GM06990 (cell line): ENCODE measurements at places on chromosomes 5 and 9.

DNA sequence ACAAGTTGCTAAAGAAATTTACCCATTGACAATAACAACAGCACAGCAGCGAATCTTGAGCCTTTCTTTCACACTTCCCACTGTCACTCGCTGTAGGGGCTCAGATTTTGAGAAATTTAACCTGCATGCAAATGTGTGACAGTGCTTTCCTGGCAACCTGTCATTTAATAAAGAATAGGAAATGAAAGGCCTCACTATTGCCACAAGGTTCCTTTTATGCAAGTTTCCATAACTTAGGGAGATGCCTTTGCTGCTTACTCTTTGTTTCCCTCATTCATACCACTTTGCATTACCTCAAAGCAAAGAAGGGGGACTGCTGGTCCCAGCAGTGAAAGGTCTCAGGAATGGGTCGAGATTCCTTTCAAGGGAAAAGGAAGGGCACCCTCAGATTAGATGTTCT, 49.5 kb downstream of the PTCD2 start:
- DNase-seq: no peak

- no peak for DNase-seq
Observed at GRCh38 chr5:14767053-14767452, 102.5 kb downstream of the OTULIN start.

- DNase-seq: no peak
Observed at GRCh38 chr5:77022511-77023417, 7.4 kb upstream of the AGGF1 start.

DNA sequence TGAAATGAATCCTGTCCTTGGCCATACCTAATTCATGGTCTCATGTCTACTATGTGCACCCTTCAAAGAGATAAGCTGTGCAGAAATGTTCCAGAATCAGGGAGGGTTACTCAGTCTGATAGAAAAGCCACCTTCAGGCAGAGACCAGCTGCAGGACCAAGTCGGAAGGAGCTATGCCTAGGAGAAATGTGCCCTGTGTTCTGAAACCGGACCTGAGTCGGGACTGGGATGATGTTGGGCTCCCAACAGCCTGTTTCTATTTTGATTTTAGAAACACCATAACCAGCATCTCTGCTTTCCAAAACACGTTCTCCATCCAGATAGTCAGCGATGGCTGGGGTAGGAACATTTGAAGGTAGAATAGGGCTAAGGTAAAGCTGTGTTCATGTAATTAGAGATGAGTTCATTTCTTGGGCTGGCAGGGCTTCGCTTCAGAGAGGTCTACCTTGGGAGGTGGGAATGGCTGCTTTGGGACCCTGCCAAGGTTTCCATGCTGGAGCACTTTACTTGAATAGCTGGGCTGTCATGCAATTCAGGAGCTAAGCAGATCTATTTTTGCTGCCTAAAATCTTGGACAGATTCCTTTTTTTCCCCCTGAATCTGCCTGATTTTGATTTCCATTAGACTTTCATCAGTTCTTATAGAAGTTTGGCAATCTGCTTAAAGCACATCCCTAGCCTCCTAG, 2.8 kb downstream of the ADCY2 start:
- no peak for DNase-seq

GRCh38 chr5:109345699-109346098, 64.1 kb downstream of the PJA2 start:
- DNase-seq: no peak

DNA sequence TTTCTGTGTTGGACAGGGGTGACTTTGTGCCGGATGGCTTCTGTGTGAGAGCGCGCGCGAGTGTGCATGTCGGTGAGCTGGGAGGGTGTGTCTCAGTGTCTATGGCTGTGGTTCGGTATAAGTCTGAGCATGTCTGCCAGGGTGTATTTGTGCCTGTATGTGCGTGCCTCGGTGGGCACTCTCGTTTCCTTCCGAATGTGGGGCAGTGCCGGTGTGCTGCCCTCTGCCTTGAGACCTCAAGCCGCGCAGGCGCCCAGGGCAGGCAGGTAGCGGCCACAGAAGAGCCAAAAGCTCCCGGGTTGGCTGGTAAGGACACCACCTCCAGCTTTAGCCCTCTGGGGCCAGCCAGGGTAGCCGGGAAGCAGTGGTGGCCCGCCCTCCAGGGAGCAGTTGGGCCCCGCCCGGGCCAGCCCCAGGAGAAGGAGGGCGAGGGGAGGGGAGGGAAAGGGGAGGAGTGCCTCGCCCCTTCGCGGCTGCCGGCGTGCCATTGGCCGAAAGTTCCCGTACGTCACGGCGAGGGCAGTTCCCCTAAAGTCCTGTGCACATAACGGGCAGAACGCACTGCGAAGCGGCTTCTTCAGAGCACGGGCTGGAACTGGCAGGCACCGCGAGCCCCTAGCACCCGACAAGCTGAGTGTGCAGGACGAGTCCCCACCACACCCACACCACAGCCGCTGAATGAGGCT, at the start of gene ADRB2:
ADRB2 (plus strand) TSS at position 559 of the 686 bp plus-strand sequence. CDS start 221 bp downstream, outside the sequence.
- DNase-seq: peak; percentile 87

- no peak for DNase-seq
Observed at GRCh38 chr9:84170521-84171141, 169.9 kb downstream of the SLC28A3 start.

DNA sequence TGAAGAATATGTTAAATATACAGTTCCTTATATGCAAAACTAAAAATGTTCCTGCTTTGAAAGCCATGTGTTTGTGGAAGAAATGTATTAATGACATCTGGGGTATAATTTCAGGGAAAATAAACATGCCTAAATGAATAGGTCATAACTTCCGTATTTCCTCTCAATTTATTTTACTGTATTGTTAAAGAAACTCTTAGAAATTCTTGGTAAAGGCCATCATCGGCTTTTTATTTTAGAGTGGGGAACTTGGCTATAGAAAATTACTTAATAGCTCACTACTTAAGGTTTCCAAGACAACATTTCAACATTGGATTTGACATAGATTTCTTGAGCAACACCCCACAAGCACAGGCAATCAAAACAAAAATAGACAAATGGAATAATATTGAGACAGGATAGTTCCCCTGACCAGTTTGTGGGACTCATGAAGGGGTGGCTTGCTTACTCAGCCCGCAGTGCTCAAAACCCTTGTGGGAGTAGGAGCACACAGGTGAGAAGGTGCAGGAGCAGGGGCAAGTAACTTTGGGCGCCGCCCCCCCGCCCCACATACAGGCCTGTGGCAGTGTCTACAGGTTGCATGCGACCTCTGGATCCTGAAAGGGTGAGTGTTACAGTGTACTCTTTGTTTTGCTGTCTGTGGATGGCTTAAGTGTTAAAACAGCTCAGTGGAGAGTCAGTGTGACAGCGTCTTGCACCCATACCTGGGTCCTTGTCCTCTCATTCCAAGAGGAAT, 891.4 kb upstream of the C9orf72 start:
- DNase-seq: no peak

GRCh38 chr5:128196791-128197190, 113.2 kb downstream of the SLC12A2 start:
- no peak for DNase-seq

DNA sequence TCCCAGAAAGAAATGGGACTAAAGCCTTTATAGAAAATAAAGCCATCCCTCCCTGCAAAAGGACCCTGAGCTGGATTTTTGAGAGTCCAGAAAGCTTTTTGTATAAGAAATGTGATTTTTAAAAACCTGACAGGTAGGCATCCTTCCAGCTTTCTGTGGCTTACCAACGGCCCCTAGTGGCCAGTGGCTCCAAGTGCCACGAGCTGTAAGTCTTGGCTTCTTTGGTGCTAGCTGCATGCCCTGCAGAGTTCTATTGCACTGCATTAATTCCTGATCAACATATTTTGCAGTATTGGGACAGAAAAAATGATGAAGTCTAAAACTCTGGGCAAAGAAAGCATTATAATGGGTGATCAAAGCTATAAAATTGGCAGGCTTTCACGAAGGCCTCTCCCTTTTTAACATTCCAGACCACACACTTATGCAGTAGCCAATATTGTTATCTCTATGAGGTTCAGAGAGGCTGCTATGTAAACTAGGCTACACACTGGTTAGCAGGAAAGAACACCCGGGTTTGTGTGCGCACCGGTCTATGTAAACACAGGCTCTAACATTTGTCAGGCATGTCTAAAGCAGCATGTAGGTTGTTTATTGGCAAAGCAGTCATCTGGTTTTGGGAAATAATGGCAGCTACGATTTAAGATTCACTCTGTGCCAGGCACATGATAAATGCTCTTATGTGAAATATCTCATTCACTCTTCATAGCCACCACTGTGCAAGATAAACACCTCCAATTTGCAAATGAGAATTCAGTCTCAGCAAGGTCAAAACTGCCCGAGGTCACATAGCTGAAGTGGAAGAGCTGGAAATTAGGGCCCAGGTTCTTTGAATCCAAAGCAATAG, 55.2 kb downstream of the NMUR2 start:
- no peak for DNase-seq

DNA sequence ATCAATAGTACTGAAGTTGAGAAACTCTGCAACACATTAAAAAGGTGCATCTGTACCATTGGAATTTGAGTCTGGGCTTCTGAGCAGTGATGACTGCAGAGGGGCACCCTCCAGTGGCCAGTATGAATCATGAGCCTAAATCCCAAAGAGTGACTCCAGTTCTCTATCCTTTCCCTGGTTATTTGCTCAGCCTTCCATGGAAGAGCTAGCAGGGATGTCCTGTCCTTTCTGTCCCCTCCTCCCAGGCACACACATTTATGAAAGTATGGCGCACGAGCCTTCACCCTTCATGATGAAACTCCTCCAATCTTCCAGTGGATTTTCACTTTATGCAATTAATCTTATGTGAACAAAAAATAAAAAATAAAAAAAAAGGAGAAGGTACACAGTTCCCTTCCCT, 81.0 kb downstream of the ESM1 start:
- no peak for DNase-seq

- no peak for DNase-seq
Observed at GRCh38 chr9:10104774-10105173, 508.0 kb downstream of the PTPRD start.

DNA sequence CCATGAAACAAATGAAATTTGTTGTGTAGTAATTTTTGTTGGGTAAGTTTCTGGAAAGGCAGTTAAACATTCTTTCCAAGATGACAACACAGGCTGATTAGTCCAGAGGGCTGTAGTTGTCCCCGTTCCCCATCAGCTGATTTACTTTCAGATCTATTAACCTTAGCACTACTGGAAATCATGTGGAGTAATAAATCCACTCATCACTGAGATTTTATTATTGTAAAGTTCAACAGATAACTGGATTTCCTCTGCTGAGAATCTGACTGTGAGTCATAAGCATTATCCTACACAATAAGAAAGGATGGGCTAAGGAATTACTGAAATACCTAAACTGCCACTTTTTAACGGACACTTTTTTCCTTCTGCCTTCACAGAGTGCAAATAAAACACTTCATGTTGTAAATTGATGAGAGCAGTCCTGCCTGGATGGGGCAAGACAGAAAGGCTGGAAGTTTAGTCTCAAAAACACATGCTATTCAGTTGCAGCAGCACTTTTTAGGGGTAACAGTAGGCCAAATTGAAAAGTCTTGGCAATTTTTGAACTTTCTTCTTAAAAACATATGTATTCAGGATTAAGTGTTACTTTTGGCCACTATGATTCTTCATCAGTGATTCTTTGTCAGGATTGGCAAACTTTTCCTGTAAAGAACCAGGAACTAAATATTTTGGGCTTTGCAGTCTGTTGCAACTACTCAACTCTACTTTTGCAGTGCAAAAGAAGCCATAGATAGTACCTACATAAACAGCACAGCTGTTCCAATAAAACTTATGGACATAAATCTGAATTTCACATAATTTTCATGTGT, 7.0 kb downstream of the STOM start:
- DNase-seq: no peak

DNA sequence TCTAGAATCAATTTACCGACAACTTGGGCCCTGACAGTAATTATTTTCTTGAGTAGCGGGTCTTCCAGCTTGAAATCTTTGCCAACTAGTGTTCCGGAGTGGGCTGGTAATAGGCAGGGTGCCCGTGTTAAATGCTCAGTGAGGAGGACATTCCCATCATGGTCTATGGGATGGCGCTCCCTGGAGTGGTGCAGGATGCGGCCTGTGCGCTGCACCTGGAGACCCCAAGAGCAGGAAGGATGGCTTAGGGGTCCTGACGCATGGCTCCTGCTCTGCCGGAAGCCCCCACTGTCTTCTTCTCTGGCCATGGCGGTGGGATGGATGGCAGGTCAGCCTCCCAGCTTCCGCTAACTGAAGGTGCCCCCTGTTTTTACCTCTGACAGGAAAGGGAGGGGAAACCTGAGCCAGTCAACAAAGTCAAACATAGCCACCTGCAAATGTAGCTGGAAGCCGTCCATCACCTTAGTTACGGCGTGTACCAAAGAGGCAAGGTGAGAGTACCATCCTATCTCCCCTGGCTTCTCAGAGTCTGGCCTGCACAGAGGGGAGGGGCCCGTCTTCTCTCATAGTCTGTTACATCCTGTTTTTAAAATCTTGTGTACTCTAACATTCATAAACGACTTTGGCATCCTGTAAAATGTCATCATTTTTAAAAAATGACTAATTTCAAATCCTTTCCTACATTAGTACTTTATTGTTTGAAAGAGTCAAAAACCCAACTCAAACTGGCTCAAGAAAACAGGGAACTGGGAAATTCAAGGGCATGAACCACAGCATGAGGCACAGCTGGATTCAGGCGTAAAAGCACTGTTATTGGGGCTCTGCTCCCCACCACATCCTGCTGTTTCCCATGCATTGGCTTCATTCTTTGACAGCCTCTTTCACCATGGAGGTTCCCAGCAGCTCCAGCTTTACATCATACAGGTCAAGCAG, 28.5 kb upstream of the UNC5A start:
- no peak for DNase-seq

DNA sequence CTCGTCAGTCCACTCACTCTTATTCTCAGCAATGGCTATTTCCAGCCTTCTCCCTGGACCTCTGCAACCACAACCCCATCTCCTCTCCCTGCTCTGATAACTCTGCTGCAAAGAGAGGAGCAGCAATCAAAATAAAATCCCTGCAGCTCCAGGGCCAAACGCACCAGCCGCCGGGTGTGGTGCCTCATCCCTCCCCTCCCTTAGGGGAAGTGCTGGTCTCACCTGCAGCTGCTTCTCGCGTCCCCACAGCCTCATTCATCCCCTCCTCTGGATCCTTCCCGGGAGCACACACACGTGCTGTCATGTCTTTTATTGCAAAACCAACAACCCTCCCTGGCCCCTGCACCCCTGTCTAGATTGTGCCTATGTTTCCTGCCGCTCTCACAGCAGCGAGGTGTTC, 77.8 kb downstream of the TENT4A start:
- DNase-seq: no peak

- no peak for DNase-seq
Observed at GRCh38 chr9:121495976-121496375, 3.7 kb downstream of the GGTA1 start.

- DNase-seq: no peak
Observed at GRCh38 chr9:120391691-120392090, 188.3 kb downstream of the CDK5RAP2 start.

GRCh38 chr5:132556153-132556762, 519 bp upstream of the RAD50 start:
- DNase-seq: no peak
